ENCODE measurements at places on chromosomes 5 and 9.

GRCh38 chr5:143176048-143176447 is 227.4 kb downstream of the NR3C1 start:
- no peak for DNase-seq

DNA sequence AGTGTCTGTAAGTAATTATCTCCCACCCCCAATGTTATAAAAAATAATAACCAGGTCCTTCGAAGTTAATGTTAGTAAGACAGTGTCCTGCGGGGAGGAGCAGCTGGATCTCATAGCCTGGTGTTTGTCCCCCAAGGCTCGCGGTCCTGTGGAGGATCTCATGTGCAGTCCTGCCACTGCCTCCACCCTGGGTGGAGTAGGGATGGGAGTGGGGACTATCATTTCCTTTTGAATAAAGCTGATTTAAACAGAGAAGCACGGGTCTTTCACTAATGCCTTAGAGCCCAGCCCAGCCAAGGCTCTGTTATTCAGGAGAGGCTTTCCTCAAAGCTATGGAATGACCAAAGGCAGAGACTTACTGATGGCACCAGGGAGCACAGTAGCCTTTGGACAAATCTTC is 40.2 kb downstream of the SUB1 start:
- no peak for DNase-seq

GRCh38 chr5:145056800-145057199 is 778.3 kb downstream of the PRELID2 start:
- DNase-seq = no peak

DNA sequence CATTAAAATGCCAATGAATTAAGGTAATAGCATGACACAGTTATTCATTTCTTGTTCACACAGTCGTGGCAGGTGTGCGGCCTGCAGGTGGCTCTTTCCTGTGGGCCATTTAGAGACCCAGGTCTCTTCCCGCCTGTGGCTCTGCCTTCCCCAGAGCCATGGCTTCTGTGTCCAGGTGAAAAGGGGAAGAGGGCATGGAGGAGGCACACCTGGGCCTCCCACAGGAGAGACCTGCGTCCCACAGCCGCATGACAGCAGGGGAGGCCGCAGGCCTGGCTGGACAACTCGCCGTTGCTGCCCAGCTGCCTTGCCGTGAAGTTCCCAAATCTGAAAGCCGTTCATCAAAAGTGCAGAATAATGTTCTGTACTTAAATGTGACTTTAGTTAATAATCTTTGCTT is 14.4 kb upstream of the PLEKHG4B start:
- no peak for DNase-seq

DNA sequence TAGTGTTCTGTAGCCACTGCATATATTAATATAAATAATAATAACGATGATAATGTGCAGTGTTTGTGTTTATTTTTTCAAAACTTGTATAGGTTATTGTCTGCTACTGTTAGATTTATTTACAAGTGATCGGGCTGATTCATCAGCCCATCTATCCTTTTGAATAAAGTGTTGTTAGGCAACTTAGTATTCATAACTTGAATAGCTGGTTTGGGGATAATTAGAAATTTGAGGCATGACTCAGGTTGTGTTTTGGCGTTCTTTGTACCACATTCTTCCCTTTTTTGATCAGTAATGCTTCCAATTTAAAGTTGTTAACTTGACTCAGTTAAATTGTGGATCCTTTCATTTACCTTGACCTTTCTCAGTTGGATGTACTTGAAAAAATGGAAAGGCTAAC is 69.7 kb downstream of the FOCAD start:
- DNase-seq = no peak

Data from tongue (tissue), 3 donors.